ENCODE measurements at places on chromosomes 5 and 9.
A peak's percentile ranks its signal among the peaks of the same experiment; 100 is the strongest.

DNA sequence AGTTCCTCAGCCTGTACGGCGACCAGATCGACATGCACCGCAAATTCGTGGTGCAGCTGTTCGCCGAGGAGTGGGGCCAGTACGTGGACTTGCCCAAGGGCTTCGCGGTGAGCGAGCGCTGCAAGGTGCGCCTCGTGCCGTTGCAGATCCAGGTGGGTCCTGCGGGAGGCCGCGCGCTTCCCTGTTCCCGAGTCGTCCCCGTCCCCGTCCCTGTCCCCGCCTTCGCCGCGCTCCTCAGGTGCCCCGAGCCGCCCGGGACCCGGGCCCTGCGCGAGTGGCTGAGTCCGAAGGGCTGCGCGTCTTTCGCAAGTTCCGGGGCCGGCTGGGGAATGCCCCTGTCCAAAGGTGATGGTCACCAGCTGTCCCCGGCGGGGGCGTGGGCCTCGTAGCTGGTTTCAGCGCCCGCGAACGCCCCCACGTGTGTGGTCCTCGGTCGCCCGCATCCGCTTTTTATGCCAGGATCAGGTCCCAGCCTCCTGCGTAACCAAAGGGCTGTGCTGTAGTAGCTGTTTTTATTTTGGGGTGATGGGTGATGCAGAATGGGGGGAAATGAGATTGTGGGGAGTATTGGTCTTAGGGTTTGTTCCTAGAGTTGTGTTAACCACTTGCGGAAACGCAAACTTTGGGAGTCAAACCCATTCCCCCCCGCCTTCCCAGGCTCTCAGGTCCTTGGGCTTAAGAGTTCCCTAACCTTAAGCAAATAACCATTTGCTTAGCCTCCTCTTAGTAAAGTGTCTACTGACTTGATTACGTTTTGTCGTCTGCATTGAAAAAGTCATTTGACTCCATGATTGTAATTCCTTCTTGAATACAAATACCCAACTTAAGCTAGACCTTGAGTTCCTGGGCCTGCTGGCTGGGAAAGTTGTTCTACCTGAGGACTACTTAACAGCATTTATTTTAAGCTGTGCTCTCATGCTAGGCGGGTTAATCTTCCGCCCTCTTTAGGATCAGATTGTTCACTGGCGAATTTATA, 663 bp downstream of the ISOC1 start:
- peak; percentile 12 for DNase-seq

- no peak for DNase-seq
These were observed 11.2 kb upstream of the ZSWIM6 start for GRCh38 chr5:61320860-61321259.

- DNase-seq: no peak
These were observed 22.9 kb upstream of the TEX10 start for GRCh38 chr9:100375658-100376057.

DNA sequence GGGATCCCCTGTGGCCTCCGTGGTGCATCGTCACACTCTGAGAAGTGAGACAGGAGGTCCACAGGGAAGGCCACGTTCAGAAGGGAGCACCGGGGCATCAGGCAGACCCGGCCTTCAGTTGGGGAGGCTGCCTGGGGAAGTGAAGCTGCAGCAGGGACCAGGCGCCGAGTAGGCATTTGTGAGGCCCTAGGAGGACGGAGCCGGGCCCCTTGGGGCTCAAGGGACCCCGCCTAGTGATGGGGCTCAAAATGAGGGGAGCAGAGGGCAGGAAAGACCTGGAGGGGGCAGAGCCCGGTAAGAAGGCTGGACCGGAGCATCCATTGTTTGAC, 85.4 kb upstream of the FAM120A start:
- DNase-seq: no peak

GRCh38 chr5:78162253-78162862, 132.1 kb downstream of the AP3B1 start:
- no peak for DNase-seq

DNA sequence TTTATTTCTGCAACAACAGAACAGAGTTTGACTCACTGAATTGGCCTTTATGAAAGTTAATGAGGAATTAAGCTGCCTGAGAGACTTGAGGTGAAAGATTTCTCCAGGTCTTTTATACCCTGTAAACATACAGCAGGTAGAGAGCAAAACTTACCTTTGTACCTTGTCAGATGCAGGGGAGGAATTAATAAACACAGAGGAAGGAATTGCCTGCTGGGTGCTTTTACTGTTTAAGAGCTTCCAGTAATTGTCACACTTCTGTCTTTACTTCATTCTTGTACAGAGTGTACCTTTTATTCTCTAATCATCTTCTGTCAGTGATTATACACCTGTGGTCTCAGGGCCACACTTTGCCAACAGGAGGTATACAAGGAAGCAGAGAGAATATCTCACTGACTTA, 94.0 kb upstream of the GRIN3A start:
- DNase-seq: no peak

GRCh38 chr5:17257705-17258273, 40.4 kb downstream of the BASP1 start:
- no peak for DNase-seq

DNA sequence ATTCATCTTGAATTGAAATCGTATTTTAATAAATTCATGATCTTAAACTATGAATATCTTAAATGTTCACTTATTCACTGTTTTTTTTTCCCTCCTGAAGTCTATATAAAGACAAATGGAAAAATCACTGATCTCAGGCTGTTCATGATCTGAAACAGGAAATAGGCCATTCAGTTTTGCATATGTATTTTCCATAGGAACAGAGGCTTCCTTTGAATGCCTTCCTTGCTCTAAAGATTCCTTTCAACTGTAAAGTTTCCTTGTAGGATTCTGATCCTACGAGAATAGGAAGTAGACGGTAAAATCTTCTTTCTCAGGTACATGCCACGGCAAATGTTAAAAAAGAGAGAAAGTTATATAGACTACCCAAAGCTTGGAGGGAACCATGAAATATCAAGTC, 194.4 kb upstream of the PPP1R2B start:
- DNase-seq: no peak

- no peak for DNase-seq
These were observed 161.1 kb upstream of the CDH12 start for GRCh38 chr5:23014266-23014665.

DNA sequence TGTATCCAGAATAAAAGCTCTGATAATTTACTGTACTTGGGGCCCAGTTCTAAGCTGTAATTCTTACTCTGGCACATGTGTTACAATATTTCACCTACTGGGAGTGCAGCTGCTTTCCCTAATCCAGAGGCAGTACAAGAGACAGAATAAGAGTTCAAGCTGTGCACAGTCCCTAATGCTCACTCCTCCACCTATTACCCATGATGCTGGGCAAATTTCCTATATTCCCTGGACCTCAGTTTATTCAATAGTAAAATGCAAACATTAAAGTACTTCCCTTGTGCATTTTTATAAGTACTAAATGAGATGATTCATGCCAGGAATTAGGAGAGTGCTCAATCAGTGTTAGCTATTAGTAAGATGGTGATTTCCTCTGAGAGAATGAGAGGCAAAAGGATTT, 28.0 kb upstream of the TAF11L2 start:
- no peak for DNase-seq

GRCh38 chr5:89418407-89419085, 535.6 kb upstream of the MEF2C start:
- DNase-seq: no peak

DNA sequence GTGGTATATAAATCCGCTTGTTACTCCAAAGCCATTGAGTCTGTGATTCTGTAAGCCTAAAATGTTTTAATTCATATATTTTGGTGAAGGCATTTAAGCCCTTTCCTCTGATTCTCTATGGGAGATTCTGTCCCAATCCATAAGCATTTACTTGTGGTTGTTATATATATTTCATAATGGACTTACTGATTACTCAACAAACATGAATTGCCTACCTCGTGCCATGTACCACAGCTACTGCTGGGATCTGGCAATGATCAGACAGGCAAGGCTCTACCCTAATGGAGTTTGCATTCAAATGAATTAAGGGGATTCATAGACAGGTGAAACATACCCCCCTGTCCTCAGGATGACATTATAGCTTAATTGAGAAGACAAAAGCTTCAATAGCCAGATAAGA, 54.5 kb downstream of the C9orf152 start:
- DNase-seq: no peak

GRCh38 chr9:95088421-95089161, 228.9 kb downstream of the FANCC start:
- DNase-seq: no peak

DNA sequence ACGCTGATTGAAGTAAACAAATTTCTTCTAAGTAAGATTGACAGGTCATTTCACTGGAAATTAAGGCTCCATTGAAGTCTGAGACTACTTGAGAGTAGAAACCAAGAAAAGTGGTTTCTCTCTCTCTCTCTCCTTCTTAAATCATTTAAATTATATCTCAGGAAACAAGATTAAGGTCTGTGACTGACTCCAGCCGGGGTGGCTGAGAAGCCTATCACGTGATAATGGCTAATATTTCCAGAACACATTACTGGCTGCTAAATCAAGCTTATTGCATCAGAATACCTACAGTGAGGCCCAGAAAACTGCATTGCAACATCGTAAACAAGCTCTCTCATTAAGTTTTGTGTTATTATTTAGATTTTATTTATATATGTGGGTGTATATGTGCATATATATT, 88.4 kb downstream of the PTCD2 start:
- DNase-seq: no peak

- DNase-seq: no peak
These were observed 95.3 kb downstream of the XRCC4 start for GRCh38 chr5:83172655-83173054.

GRCh38 chr5:85453026-85453349, 1068.3 kb upstream of the EDIL3 start:
- DNase-seq: no peak
